ENCODE measurements at places on chromosomes 2 and 18. TPM values are rescaled to one million over a fixed set of nuclear protein-coding genes. Genes with fewer than 3 reads are reported as not detected.

COLEC11 gene
- total RNA-seq, result 0.39 TPM

NOL4 gene
- not detected for total RNA-seq

MYO1B gene
- total RNA-seq, result 3.2 TPM

HOXD3 gene
- not detected for total RNA-seq

ZNF24 gene
- total RNA-seq, result 63.2 TPM

DSG1 gene
- not detected for total RNA-seq

Data from activated naive CD8-positive, alpha-beta T cell treated with anti-CD3 and anti-CD28 coated beads, Interleukin-2, amount 10 ng/mL, durations not matched to agents 7 days and 5 days (primary cell).